OCI-LY7 (cell line): ENCODE measurements at places on chromosomes 11 and 22.
A peak's percentile ranks its signal among the peaks of the same experiment; 100 is the strongest.

DNA sequence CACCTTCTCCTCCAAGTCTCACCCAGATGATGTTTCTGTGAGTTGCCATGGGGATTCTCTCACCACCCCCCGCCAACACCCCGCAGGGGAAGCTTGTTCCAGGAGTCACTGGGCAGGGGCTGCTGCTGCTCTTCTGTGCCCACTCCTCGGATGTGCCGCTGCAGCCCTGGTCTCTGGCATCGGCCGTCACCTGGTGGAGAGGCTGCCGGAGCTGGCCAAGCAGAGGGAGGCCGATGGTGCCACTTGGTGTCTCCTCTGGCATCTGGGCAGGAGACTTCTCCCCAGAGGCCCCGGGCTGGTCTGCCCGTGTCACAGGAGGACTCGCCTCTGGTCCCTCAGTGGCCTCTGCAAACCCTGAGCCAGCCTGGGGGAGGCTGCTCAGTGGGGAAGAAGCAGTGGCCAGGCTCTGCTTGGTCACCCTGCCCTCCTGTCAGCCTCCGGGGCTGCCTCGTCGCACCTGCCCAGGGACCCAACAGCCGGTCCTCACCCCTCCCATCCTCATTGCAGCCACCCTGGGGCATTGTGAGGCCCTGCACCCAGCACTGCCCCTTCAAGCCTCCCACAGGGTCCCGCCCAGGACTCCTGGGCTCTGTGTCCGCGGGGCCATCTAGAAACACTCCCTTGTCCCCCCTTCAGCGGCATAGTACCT, 424 bp upstream of the ADORA2A start:
- DNase-seq, result peak; percentile 41

DNA sequence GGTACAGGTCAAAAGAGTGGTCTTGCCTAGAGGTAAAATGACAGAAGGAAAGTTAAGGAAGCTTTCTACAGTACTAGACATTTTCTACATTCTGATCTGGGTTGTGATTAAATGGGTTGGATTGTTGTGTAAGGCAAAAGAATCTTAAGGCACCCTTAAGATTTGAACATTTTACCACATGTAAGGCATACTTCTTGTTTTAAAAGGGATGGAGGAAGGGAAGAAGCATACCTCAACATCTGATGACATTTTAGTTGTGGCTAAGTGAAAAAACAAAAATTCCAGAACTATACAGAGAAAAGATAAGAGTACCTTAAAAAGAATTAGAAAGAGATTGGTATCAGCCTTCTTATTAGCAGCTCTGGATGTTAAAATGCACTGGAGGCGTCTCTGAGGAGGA, 356.0 kb upstream of the CADM1 start:
- DNase-seq, result no peak

- no peak for DNase-seq
Observed at GRCh38 chr11:28289444-28289843, 181.3 kb downstream of the METTL15 start.

DNA sequence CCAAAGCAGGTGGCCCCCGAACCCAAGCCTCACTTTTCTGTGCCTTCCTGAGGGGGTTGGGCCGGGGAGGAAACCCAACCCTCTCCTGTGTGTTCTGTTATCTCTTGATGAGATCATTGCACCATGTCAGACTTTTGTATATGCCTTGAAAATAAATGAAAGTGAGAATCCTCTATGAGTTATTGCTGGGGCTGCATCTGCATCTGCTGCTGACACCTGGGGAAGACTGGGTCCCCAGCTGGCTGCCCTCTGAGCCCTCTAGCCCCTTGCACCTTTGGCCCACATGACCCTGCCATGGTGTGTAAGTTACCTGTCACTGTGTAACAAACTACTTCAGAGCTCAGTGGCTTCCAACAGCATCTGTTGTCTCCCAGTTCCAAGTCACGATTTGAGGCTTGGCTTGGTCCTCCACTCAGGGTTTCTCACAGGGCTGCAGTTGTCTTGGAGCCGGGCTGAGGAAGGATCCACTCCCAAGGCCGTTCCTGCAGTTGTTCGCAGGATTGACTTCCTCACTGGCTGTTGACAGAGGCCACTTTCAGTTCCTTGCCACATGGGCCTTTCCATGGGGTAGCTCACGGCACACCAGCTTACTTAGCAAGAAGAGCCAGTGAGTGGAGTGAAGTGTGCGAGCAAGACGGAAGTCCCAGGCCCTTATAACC, 13.5 kb upstream of the UVRAG start:
- no peak for DNase-seq
